ENCODE measurements at places on chromosomes 2 and 18.

- DNase-seq = no peak
Measured at GRCh38 chr2:200056105-200056504, 100.7 kb downstream of the MAIP1 start.

GRCh38 chr18:31634331-31634713 is 42.6 kb downstream of the TTR start:
- peak; percentile 50 for DNase-seq

DNA sequence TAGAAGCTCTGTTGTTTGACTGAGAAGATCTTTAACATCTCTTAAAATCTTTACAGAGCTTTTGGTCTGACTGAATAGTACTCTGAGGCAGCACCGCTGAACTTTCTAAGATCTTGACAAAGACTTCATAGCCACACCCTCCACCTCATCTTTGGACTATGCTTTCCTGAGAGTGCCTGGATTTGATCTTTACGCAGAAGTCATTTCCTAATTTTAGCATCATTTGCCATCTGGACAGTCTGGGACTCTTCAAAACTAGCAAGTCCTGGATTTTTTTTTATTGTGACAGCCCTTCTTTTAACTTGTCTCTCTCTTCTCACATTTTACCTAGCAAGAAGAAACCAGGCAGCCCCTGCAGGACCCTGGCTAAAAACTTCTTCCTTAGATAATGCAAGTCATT is 188.8 kb downstream of the CTIF start:
- DNase-seq = no peak

- no peak for DNase-seq
Measured at GRCh38 chr2:15890124-15890754, 50.1 kb upstream of the MYCN start.

- no peak for DNase-seq
Measured at GRCh38 chr18:1464444-1465217, 560.0 kb downstream of the ADCYAP1 start.

GRCh38 chr2:22970284-22970975 is 414.5 kb upstream of the KLHL29 start:
- no peak for DNase-seq

DNA sequence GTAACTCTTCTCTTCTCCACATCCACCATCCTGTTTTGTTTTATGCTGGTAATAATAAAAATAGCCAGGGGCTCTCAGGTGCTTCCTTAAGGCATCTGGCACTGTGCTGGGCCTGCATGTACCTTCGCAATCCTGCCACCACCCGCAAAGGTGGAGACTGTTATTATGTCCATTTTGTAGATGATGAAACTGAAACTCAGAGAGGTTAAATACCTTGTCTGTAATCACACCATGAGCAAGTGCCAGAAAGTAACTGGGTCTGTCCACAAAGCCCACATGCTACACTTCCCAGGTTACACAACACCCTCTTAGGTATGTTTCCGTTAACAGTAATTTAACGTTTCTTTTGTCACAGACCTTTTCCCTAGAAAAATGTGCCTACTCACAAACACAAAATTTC is 27.0 kb downstream of the NRP2 start:
- no peak for DNase-seq

- no peak for DNase-seq
Measured at GRCh38 chr2:48569433-48569832, 39.5 kb downstream of the STON1 start.

DNA sequence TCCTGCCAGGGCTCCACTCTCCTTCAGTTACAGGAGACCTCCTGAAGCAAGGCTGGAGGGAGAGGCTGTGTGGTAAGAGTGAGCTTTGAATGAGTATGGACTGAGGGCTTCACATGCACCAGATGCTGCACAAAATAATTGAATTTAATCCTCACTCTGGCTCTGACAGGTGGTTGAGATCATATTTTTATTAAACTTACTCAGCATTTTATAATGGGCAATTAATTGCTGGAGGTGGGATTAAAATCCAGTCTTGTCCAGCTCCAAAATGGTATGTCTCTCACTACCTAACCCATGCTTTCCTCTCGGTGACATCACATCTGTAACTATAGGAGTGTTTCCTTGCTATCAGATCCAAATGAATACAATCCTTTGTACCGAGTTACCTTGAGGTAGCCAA is 66.2 kb upstream of the AQP4 start:
- no peak for DNase-seq

GRCh38 chr2:61460163-61460562 is 10.7 kb downstream of the USP34 start:
- no peak for DNase-seq

DNA sequence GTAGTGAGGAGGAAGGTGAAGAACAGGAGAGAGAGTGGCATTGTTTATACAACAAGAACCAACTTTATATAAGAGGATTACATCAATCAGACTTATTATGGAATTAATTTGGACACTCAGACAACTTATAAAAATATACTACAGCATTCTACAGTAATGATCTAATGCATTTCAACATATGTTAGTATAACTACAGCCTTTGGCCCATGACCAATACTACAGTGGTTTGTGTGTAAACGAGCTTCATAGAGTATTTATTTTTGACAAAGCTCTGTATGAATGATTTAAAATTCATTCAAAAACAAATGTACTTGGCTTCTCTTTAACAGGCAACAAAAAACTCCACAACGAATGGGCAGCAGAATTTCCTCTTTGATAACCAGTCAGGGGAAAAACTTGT is 72.8 kb downstream of the ZNF521 start:
- no peak for DNase-seq

DNA sequence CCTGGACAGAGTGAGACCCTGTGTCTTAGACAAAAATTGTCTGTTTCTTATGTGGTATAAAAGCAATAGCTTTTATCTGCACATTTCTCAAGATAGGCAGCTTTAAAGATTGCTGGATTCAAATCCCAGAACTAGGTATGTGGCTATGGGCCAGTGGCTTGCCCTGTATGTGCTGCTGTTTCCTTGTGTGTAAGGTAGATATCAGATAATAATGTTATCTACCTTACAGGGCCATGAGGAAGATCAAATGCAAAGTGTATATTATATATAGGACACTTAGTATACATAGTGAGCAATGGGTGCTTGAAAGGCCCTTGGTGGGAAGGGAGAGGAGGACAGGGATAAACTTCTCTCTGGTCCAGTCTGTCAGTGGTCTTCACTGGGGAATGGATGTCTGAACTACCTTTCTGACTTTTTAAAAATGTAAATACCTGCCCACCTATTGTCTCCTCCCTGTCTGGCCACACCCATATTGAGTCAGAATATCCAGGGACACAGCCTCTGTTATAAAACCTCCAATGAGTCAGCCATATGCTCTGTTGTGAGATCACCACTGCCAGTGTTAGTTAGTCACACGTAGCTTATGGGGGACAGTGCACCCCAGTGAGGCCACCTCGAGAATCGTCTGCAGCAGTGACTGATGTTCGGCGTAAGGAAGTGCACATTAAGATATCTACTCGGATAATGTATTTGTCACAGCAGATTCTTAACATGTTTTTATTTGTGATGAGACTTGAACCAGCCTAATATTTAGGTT is 383.4 kb downstream of the PTPRM start:
- no peak for DNase-seq

DNA sequence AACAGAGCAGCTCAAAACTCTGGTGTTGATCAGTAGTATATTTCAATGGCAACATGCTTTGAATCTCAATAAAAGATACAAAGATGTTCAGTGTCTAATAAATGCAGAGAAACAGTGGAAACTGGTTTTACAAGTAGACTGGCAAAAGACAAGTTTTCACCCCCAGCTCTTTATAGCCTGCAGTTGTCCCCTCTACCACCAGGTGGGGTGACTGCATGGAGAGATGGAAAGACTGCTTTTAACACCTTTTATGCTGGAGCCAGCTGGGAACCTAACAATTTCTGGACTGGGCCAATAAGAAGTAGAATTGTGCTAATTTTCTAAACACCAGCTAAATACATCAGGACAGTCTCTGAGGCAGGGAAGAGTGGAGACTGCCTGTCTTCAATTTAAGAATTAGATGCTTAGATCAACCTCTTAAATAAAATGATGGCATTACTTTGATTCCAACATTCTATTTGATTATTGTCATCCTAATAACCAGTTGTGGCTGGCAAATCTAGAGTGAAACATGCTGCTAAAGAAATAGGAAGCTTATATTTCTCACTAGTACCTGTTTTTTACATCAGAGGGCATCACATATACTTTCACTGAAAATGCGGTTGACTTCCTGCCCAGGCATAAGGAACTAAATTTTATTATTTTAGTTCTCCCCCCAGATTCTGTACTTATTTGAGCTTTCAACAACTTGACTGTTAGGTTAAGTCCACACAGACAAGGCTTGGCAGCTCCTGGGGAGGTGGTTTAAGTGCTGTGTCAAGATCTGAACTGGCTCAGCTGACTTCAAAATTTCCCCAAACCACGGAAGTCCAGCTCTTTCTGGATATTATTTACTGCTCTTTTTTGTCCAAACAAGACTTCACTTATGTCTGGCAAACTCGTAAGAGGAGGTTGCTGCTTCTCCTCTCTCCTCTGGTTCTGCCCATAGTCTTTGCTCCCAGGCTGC is 140.5 kb downstream of the TPGS2 start:
- peak; percentile 13 for DNase-seq

DNA sequence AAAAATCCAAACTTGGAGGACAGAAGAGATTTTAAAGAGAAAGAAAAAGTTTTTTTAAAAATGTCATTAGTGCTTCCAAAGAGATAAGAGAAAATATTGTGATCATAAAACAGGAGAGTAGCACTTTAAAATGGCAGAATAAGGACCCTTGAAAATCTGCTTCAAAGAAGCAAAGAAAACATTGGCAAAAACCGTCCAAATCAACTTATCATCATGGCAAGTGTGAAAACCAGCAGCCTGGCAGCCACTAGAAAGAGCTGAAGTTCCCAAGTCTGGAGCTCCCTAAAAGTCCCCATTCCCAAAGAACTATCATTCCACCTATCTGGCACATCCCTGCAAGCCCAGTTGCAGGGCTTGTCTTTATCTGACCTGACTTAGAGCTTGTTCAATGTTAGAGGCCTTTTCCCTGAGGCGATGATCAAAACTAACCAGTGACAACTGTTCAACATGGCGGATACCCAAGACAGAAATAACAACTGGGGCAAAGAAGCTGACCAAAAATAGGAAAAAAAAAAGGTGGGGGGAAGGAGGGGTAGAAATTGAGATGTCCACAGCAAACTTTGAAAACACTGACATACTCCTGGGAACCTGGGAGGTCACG is 24.6 kb upstream of the RNU4ATAC start:
- DNase-seq = no peak

Measured in GM06990 (cell line).